Prostate gland (tissue), 2 donors: ENCODE measurements at places on chromosomes 1 and 21. TPM values are rescaled to one million over a fixed set of nuclear protein-coding genes. Genes with fewer than 3 reads are reported as not detected.

DNA sequence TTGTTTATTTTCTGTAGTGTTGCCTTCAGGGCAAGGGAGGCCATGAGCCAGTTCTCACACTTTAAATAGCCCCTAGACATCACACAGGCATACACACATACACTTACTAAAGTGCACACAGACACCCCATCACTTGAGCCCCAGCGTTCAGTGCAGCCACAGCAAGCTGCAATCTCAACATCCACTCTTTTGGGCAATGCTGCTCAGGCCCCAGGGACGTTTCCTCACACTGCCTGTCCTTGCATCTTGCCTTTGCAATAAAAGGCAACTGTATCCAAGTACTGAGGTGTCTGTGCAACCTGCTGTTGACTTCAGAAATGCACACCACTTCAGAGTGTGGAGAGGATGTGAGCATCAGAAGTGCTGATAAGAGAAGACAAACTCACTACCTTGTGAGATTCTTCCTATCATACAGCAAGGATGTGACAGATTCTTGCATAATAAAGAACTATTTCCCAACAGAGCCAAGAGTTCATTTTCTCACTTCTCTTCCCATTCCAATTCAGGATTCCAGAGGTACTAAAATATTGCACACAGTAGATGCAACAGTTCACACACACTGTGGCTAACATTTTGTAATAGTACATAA is 36.2 kb downstream of the IRF2BP2 start:
- DNase-seq, result no peak

Gene LRRC38
- 0.45 TPM for total RNA-seq

Gene GPR157
- 5.6 TPM for total RNA-seq

DNA sequence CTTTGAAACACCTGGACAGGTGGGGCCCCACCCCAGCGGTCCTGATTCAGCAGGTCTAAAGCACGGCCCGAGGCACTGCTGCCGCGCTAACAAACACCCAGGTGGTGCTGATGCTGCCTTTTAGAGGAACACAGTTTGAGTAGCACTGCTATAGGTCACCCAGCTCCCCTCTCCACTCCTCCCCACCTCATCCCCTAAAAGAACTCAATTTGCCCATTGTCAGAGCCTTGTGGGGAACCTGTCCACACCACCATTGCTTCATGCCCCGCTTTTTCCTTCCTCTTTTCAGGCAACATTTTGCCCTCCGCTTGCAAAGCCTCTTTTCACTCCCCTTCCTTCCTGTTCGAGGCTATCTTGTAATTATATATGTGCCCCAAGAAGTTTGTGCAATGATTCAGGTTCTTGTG is 26.2 kb upstream of the PADI4 start:
- no peak for DNase-seq

DNA sequence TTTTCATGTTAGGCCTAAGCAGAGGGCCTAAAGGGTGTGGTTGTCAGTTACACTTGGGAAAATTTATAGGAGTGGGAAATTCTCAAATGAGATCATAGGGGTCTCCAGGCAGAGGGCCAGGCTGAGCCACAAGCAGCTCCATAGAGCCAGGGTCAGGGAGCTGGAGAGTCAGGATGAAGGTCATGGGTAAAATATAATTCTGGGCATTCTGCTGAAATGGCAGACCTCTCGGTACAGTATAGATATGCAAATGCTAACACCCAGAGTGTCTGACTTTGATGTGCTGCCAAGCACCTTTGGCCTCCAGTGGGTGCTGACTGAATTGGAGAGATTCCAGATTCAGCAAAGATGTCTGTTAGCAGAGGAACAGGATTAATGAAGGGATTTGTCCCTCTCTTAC is 40.1 kb downstream of the DNM3 start:
- no peak for DNase-seq

Gene ERO1B
- total RNA-seq, result 12.0 TPM

GRCh38 chr1:38061883-38062328 is 15.3 kb upstream of the POU3F1 start:
- no peak for DNase-seq

DNA sequence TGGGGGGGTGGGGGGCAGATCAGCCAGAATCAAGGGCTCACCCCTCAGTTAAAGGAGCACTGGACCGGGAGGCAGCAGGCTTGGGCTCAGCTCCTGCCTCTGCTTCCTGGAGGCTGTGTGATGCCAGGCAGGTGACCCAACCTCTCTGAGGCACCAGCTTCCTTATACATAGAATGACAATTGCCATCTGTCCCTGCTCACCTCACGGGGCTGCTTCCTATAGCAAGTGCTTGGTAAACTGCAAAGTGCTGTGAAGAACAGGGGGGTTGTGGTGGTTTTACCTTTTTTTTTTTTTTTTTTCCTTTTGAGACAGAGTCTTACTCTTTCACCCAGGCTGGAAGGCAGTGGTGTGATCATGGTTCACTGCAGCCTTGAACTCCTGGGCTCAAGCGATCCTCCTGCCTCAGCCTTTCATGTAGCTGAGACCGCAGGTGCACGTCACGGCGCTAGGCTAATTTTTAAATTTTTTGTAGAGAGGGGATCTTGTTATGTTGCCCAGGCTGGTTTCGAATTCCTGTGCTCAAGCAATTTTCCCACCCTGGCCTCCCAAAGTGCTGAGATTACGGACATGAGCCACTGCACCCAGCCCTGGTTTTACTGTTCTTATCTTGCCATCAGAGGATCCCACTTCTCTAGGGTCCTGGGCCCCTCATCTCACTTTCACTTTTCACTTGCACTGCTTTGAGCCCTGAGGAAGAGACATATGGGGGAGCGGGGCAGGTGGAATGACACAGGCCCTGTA is 11.6 kb downstream of the KCNQ4 start:
- no peak for DNase-seq

Gene ZNF672
- 44.2 TPM for total RNA-seq

Gene KRTAP10-3
- total RNA-seq, result not detected

Gene COL11A1
- total RNA-seq, result not detected

- DNase-seq, result no peak
Observed at GRCh38 chr1:210340311-210340710, 11.6 kb downstream of the HHAT start.
